ENCODE measurements at places on chromosomes 13 and 19.

DNA sequence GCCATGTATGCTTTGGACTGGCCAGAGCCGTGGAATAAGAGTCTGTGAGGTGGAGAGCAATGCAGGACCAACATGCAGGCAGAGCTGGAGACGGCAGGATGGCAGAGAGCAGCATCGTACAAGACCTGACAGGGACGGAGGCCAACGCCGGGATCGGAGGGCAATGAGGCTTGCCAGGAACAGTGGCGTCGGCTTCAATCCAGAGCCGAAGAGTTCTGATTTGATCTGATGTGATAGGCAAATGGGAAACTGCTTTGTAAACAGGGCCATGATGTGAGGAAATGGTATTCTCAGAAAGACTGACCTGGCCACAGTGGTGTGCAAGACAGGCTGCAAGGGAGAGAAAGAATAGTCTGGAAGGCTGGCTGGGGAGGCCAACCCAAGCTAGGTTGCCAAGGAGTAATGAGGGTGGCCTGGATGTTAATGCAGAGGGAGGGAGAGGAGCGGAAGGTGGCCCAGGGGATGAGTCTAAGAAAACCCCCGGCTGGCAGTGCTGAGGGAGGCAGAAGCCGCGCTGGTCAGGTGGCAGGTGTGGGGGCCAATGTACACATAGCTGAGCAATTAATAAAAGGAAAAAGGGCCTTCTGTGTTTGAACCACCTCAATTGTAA is 26.7 kb downstream of the RCBTB2 start:
- DNase-seq = no peak

DNA sequence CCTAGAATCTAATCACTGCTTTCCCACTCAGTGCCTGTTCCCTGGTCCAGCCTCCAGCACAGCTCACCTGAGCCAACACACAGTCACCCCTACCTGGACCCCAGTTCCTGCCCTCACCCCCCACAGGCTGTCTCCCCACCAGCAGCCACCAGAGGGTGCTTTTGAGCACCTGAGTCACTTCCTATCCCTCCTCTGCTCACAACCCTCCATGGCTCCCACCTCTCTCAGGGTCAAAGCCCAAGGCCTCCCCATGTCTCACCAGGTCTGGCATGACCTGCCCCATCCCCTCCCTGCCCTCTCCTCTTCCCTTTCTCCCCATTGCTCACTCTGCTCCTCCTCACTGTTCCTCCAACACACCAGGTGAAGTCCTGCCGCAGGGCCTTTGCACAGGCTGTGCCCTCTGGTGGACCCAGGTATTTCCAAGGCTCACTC is 7.1 kb upstream of the DPP9 start:
- DNase-seq = peak; percentile 42

GRCh38 chr19:29516821-29517395 is 8.9 kb upstream of the VSTM2B start:
- no peak for DNase-seq

- DNase-seq = no peak
Observed at GRCh38 chr13:102225892-102226291, 176.0 kb downstream of the FGF14 start.

DNA sequence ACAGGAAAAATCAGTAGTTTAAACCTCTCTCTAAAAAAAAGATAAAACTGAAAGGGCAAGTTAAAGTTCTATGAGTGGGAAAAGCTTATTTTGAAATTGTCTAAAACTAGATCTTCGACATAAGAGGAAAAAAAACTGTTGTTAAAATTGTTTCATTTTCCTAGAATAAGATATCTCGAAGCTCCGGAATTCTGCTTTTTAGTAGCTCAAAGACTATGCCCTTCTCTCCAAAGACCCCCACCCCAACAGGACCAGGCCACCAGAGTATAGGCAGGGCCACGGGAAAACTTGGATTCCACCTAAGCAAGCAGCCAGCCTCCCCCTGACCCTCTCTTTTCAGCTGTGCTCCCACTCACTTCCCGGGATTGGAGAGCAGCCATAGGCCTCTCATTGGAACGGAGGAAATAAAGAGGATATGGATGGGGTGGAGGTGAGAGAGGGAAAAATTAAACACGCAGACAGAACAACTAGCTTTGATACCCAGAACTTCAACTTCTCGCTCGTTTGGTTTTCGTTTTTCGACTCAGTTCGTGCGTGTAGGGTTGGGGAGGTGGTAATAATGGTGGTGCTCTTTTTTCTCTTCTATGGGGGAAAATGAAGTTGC is 3.0 kb downstream of the POU4F1 start:
- DNase-seq = no peak
